T-cell (primary cell): ENCODE measurements at places on chromosomes 4 and X. TPM values are rescaled to one million over a fixed set of nuclear protein-coding genes. Genes with fewer than 3 reads are reported as not detected.

ADH1C gene
- 0.19 TPM for total RNA-seq

STEEP1 gene
- 21.4 TPM for total RNA-seq

REPS2 gene
- 0.70 TPM for total RNA-seq

GRCh38 chrX:85244450-85245211, 840 bp downstream of the ZNF711 start:
- peak overlapping the region; percentile 70 for H3K4me3 ChIP-seq
- no peak for DNase-seq
- no peaks in the 10 kb centered on the region for H3K27me3 ChIP-seq
- H3K36me3 ChIP-seq: no peaks in the 10 kb centered on the region

DNA sequence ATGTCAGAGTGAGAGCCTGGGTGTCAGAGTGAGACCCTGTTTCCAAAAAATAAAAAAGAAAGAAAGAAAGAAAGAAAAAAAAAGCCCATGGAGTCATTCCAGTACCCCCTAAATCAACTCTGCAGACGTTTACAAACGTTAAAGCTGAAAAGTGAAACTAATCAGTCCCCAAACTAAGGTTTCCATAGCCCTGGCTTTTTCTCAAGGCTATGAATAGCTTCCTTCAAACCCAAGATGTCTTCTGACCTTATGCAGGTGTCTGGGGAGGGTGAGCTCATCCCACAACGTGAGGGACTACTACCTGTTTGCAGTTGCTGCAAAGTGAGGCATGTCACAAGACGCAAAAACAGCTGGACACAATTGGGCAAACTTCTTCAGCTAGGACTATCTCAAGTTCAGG, 144.0 kb downstream of the SH3KBP1 start:
- no peak for DNase-seq
- no peaks in the 10 kb centered on the region for H3K36me3 ChIP-seq
- peaks cover 84% of the 10 kb centered on the region for H3K4me1 ChIP-seq
- peak overlapping the region; percentile 94 for H3K27ac ChIP-seq
- H3K4me3 ChIP-seq: no peak overlapping the region
